ENCODE measurements at places on chromosomes 16 and 17.
A peak's percentile ranks its signal among the peaks of the same experiment; 100 is the strongest.

DNA sequence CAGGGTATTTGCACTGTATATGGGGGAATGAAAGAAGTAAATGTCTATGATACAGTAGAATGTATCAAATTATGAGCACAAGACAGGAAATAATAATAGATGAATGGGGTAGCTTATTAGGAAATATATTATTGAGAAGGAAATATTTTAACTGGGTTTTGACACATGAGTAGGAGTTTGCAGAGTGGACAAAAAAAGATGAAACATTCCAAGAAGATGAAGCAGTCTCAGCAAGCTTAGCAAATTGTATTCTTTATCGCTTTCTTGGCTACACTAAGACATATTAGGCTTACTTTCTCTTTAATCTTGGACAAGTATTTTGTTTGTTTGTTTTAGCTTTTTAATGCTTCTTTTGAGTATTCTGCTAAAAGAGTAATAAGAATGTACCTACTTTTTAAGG lies 1.3 kb upstream of the KRTAP4-9 start:
- no peak for DNase-seq

DNA sequence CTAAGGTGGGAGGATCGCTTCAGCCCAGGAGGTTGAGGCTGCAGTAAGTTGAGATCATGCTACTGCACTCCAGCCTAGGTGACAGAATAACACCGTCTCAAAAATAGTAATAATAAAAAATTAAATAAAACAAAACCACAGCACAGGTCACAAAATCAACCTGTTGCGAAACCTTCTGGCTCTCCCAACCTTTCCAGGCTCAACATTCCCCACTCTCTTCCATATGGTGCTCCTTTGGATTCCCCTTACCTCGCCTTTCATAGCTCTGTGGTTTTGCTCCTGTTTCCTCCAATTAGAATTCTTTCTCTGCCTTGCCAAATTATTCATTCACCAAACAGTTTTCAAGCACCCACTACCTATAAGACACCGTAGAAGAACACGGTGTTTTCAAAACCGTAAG lies 4.7 kb downstream of the ZDHHC7 start:
- DNase-seq = no peak

DNA sequence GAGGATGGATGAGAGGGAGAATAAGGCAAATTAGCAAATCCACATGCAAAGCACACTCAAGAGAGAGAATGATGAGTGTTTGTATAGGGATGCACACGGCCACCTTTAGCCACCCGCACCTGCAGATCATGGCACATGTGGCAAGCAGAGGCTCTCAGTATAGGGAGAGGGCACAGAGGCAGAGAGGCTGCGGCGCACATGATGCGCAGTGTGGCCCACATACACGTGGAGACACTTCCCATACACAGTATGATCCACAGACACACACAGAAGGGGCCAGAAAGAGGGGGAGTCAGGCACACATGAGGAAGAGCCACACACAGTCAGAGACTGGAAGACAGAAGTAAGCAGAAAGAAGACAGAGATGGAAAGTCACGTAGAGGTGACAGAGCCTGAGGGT lies 6.5 kb upstream of the CHD3 start:
- no peak for DNase-seq

DNA sequence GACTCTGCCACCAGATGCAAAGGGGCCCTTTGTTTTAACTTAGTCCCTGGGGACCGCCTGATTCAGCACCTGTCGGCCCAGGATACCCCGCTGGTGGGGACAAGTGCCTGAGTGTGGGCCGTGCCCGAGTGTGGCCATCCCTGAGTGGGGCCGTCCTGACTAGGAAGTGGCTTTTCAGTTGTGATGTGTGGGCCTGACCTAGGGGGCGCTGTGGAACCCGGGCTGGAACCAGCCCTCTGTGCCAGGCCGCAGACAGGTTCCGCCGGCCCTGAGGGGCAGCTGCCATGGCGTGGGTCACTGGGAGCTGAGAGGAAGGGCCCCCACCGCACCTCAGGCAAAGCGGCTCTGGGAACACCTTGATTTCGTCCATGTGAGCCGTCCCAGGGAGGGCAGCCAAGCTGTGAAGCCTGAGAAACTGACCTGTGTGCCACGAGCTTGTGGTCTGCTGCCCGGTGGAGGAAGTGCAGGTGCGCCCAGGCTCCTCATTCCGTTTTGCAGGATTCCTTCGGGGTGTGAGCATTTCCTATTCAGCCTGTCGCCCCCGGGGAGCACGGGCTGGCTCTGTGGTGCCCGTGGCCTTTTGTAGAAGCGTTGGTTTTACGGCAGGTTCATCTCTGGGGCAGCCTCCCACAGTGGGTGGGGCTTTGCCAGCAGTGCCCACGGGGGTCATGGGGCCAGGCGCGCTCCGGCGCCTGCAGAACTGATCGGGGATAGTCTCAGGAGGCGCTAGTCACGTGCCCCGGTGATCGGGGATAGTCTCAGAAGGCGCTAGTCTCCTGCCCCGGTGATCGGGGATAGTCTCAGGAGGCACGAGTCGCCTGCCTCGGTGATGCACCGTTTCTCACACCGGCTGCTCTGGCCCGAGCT lies 5.3 kb downstream of the RPL13 start:
- DNase-seq = peak; percentile 68

DNA sequence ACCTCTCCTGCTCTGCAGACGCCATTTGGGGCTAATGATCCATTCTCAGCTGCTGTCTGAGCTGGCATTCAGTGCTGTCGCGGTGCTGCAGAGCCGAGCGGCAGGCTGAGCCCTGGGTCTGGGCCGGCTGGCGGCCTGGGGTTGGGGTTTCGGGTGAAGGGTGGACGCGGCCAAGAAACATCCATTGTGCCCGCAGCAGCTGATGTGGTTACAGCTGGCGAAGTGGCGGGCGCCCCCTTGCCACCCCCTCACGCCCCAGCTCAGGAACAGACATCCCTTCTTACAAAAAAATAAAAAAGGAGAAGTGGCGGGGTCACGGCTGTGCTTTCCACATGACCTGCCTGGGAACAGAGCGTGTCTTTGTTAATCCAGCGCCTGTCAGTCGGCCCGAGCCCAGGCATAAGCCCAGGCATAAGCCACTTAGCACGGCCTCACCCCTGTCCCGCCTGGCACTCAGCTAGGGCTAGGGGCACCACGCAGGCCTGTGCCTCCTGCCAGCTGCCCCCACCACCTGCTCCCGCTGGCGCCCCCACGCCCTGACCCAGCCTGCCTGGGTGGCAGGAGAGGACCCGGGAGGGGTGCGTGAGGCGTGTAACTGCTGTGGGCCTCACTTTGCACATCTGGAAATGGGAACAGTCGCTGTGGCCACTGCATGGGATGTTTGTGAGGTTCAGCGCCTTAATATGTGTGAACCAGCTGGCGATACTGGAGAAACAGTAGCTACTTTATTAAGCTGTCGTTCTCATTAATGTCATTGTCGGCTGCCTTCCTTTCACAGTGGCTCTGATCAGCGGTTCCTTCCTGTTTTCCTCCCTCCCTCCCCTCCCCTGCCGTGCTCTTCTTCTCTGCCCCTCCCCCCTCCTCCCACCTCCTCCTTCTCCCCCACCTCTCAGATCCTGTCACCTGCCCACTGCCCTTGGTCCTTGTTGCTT lies 197.7 kb upstream of the CIBAR2 start:
- peak; percentile 92 for DNase-seq

GRCh38 chr17:720706-721539 lies 6.3 kb upstream of the VPS53 start:
- DNase-seq = no peak

GRCh38 chr16:57354311-57354710 lies 4.3 kb upstream of the CCL22 start:
- DNase-seq = no peak

- DNase-seq = no peak
Measured at GRCh38 chr17:15123593-15124263, 141.4 kb downstream of the PMP22 start.

GRCh38 chr17:17190188-17190587 lies 15.9 kb downstream of the PLD6 start:
- DNase-seq = no peak
